Placental pericyte (primary cell): ENCODE measurements at places on chromosomes 3 and 15. TPM values are rescaled to one million over a fixed set of nuclear protein-coding genes. Genes with fewer than 3 reads are reported as not detected.

SLC28A1 gene
- not detected in 2 replicates for total RNA-seq

PLOD2 gene
- total RNA-seq = 211 and 312 TPM in 2 replicates

KNSTRN gene
- total RNA-seq = 16.6 and 72.0 TPM in 2 replicates

ALPK3 gene
- total RNA-seq = 0.57 and 1.5 TPM in 2 replicates

BTLA gene
- not detected in 2 replicates for total RNA-seq

PLAAT1 gene
- total RNA-seq = not detected in 2 replicates

TGM4 gene
- not detected in 2 replicates for total RNA-seq

GLCE gene
- 29.5 and 60.0 TPM in 2 replicates for total RNA-seq

SERPINI2 gene
- not detected in 2 replicates for total RNA-seq

GRAMD2A gene
- 0.14 and 0.88 TPM in 2 replicates for total RNA-seq

ARRDC4 gene
- 2.8 and 3.9 TPM in 2 replicates for total RNA-seq

NEK11 gene
- total RNA-seq = 5.7 and 5.9 TPM in 2 replicates

PLA2G4E gene
- not detected in 2 replicates for total RNA-seq

NAA50 gene
- 162 and 226 TPM in 2 replicates for total RNA-seq

ARHGEF26 gene
- total RNA-seq = 5.5 and 6.0 TPM in 2 replicates

RAB6B gene
- total RNA-seq = under 0.01 and 0.14 TPM in 2 replicates

TNNC1 gene
- 2.0 TPM in 1 of 2 replicates, not detected in the other for total RNA-seq

TGM5 gene
- total RNA-seq = not detected in 2 replicates

GNAT1 gene
- total RNA-seq = not detected in 2 replicates

SAXO2 gene
- 0.88 and 1.3 TPM in 2 replicates for total RNA-seq

GRM2 gene
- under 0.01 TPM in 1 of 2 replicates, not detected in the other for total RNA-seq

ACP3 gene
- total RNA-seq = 3.5 and 21.5 TPM in 2 replicates

BLM gene
- 0.44 and 17.0 TPM in 2 replicates for total RNA-seq

EPHA3 gene
- 0.14 and 0.22 TPM in 2 replicates for total RNA-seq
